Kidney (tissue), 22 donors: ENCODE measurements at places on chromosomes 1 and 21. TPM values are rescaled to one million over a fixed set of nuclear protein-coding genes. Genes with fewer than 3 reads are reported as not detected.

The PCP4L1 gene
- 1.3 TPM for total RNA-seq

The MRPS21 gene
- total RNA-seq, result 71.7 TPM

The TSPAN2 gene
- total RNA-seq, result 9.9 TPM

DNA sequence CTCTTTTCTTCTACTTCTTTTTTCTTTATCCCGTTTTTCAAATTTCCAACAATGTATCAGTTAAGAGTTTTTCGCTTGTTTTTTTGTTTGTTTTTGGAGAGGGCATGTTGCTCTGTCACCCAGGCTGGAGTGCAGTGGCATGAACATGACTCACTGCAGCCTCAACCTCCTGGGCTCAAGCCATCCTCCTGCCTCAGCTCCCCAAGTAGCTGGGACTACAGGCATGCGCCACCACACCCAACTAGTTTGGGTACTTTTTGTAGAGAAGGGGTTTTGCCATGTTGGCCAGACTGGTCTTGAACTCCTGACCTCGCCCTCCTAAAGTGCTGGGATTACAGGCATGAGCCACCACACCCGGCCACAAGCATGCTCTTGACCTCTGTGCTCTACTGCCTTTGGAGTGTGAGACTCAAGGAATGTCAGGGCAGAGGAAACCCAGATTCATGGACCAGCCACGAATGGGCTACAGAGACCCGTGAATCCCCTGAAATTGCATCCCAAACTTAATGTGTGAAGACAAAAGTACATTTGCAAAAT lies 65.1 kb upstream of the HSD17B7 start:
- no peak for DNase-seq

DNA sequence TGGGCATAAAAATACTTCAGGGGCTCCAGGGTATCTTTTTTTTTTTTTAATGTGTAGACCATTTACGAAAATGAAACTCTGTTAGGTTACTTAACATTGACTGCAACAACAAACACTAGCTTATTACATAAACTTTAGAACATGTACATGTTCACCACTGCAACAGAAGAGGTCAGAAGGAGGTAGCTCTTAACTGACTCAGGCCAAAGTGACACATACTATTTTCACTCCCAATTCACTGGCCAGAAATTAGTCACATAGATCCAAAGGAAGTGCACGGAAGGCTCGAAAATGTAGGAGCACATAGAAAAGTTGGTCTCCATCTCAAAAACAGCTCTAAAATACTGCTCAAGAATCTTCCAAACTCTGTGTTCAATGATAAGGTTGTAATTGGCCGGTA lies 107.2 kb downstream of the AKT3 start:
- DNase-seq, result no peak

- DNase-seq, result no peak
Observed at GRCh38 chr1:54825696-54826095, 24.6 kb upstream of the TTC22 start.
